ENCODE measurements at places on chromosomes 16 and 17.
A peak's percentile ranks its signal among the peaks of the same experiment; 100 is the strongest.

GRCh38 chr17:43809121-43809520, 23.8 kb downstream of the MPP3 start:
- DNase-seq, result no peak

- no peak for DNase-seq
Observed at GRCh38 chr16:74073456-74073855, 223.2 kb upstream of the PSMD7 start.

DNA sequence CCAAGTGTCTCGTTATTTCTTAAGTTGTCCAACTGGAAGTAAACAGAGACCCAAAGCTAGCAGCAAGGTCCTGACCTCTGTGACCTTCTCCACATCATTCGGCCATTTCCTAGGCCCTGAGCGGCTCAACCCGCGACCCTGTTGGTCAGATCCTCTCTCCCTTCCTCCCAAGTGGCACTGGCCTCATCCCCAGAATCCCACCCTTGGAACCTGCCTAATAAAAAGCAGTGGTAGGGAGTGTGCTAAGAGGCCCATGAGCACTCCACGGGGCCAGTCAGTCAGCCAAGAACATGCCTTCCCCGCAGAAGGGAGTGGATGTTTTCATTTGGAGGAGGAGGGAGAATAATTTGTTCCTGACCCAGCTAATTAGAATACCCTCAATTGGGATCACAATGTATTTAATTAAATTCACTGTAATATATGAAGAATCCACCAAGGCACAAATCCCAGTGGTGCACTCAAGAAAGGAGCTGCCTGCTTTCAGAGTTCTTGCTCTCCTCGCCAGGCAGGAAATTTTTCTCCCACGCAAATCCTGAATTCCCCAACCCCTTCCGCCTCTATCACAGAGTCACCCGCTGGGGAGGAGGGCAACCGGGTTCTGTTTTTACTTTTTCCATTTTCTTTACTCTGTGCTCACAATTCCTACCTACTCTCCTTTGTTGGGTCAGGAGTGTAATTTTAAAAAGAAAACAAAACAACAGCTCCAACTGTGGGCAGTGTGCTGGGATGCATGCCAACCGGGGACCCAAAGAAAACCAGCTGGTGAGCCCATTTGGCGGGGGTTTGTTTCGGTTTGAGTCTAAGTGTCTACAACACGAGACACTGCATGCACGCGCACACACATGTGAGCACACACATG, 153.4 kb downstream of the ZFHX3 start:
- peak; percentile 27 for DNase-seq

DNA sequence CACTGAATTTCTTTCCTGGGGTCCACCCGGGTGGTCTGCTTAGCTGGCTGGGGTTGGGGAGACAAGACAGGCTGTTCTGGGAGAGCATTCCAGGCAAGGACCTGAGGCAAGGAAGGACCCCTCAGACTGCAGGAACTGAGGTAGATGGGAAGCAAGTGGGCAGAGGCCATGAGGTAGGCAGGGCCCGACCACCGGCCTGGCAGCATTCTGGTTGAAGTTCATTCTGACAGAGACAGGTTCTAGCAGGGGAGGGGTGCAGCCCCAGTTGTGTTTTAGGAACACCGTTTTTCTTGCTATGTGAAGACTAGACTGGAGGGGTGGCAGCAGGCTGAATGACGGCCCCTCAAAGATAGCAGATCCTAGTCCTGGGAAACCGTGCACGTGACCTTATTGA, 17.5 kb downstream of the B9D1 start:
- no peak for DNase-seq

DNA sequence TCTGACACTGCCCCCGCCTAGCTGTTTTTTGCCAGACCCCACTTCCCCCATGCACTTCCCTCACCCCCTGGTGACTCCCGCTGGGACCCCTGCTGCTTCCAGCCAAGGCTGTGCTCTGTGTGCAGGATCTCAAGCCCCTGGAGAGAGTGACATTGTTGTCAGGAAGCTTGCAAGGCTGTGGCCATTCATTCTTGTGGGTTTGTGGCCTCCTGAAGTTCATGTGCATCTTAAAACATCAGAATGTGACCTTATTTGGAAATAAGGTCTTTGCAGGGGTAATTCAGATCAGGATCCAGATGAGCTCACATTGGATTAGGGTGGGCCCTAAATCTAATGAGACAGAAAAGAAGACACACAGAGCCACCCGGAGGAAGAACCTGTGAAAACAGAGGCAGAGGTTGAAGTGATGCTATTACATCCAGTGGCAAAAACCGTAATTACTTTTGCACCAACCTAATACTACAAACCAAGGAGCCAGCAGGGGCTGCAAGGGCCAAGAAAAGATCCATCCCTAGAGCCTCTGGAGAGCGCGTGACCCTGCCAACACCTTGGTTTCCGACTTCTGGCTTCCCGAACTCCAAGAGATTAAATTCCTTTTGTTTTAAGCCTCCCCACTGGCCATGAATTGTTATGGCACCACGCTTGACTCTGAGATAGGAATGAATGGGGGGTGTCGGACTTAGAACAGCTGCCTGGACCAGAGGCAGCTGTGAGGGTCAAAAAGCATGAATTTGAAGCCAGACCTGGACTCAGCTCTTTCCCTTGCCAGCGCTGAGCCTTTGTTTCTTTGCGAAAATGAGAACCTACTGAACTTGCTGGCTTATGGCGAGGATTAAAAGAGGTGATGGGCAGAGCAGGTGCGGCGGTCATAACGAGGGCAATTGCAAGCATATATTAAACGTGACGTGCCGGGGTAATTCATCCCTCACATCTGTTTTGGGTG, 75.5 kb downstream of the BMERB1 start:
- no peak for DNase-seq

DNA sequence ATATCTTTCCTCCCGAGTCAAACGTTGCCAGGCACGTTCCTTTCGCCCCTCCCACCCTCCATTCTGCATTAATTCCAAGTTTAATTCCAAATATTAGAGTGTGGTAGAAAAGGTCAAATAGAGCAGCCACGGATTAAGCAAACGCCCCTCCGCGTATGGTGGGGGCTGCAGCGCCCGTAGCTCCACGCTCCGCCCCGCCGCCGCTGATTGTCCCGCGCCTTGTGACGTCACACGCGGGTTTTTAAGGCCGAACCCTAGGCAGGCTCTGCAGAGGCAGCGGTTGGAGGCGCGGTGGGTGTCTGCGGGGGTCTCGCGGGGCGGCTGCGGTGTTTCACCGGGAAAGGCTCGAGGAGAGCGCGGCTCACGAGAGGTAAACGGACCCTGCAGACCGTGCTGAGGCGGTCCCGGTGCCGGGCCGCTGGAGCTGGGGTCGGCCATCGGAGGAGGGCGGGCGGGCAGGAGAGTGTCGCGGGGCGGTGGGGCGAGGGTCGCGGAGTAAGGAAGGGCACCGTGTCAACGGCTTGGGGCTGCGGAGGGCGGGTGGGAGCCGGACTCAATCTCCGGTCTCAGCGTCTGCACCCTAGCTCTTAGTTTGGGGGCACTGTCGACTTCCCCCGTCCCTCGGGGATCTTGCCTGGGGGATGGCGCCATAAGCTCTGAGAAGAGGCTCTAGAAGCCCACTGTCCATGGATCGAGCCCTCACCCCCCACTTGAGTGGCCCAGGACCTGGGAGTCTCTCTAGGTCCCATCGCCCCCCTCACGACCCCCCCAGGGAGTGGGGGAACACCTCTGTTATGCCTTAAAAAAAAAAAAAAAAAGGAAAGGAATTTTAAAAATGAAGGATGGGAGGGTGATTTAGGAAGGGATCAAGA, at the start of gene ARL4D:
Gene ARL4D (plus strand): TSS at position 270 of the 872 bp plus-strand sequence. CDS start 740 bp downstream, outside the sequence.
- peak; percentile 89 for DNase-seq

GRCh38 chr16:58226790-58227189, 28.9 kb upstream of the CSNK2A2 start:
- DNase-seq, result no peak

DNA sequence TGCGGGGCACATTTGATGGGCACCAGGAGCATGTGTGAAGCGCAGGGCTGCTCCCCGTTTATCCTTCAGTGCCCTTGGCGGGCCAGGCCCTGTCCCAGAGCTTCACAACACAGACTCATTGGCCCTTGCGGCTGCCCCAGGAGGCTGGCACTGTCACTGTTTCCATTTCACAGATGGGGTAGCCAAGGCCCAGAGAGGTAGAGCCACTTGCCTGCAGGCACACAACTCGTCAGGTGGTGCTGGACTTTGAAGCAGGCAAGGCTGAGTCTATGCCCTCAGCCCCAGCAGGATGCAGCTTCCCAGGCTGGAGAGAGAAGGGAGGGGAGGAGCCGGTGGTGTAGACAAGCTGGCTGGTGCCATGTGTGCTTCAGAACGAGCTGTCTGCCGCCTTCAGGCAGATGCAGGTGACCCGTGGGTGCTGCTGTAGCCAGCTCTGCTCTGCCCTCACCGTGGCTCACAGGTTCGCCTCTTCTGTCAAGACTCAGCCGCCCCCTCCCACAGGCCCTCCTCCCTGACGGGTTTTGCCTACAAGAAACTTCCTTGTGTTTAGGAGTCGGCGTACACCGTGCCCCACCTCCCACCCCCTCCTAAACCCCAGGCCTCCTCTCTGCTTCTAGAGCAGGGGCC, 232.3 kb upstream of the CIBAR2 start:
- no peak for DNase-seq

DNA sequence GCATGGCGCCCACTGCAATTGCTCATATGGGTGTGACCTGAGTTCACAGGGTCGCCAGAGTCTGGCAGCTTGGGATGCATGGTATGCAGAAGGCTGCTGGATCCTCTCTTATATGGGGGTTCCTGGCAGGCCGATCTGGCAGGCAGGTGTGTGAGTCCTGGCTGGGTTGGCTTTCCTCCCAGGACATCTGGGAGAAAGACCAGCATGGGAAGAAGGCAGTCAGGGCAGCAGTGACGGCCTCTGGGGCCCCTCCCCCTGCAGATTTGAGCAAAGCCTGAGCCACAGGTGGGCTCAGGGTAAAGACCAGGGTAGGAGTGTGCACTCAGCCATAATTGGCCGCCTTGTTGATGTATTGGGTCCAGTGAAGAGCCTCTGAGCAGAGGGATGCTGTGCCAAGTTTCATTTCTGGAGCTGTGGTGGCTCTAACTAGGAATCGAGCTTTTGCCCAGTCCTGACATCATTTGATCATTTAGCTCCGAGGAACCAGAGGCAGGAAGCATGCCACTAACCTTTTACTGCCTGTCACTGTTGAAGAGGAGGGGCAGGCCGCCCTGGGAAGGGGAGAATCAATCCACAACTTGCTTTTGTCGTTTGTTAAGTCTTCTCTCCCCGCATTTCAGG, 174.3 kb downstream of the CCDC182 start:
- no peak for DNase-seq

DNA sequence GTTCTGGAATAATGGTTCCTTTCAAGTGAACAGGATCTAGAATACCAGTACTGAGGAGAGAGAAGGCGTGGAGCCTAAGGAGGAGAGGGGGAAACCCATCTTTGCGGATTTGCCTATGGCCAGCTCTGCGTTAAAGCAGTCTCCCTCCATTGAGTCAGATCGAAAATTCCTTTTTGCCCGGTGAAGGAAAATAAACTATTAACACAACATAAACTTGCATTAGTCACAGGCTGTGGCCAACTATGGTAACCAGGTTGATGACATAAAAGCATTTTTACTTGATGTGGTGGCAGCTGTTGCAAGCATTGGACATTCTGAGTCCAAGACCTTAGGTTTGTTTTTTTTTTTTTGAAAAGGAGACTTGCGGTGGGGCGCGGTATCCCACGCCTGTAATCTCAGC, 8.9 kb downstream of the LDAF1 start:
- DNase-seq, result no peak

GRCh38 chr17:6558932-6559752, 2.8 kb upstream of the PITPNM3 start:
- DNase-seq, result no peak

DNA sequence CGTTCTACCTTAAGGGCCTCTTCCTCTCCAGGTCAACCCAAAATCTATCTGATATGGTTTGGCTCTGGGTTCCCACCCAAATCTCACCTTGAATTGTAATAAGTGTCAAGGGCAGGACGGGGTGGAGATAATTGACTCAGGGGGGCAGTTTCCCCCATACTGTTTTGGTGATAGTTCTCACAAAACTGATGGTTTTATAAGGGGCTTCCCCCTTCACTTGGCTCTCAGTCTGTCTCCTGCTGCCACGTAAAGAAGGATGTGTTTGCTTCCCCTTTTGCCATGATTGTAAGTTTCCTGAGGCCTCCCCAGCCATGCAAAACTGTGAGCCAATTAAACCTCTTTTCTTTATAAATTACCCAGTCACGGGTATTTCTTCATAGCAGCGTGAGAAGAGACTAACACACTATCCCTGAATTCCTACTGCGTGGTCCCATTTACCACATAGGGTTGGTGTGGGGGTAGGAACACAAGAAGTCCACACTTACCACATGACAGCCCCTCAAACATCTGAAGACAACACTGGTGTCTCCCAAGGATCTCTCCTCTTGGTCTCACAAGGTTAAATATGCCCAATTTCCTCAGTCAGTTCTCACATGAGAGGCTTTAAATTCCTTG, 8.2 kb downstream of the COTL1 start:
- no peak for DNase-seq

GRCh38 chr16:57727610-57728009, 8.0 kb upstream of the KATNB1 start:
- DNase-seq, result no peak
